ENCODE measurements at places on chromosomes 11 and 22.

DNA sequence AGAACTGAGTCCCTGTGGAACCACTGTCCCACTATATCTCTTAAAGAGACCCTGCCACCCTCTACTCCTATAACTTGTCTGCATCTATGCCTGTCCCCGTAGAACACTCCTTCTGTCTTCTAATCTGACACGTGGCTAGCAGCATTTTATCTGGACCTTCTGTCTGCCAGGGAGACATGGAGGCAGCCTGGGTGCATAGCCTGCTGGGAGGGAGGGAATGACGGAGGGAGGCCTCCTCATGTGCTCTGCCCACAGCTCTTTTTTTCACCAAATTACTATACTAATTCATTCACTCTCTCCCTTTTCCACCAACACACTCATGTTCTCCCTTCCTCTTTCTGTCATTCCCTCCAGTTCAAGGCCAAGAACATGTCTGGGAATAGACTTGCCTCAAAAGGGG lies 7.6 kb upstream of the THRSP start:
- no peak overlapping the region for H3K4me3 ChIP-seq
- no peaks in the 10 kb centered on the region for H3K36me3 ChIP-seq
- H3K27me3 ChIP-seq, result no peaks in the 10 kb centered on the region
- no peaks in the 10 kb centered on the region for H3K4me1 ChIP-seq
- no peak overlapping the region for H3K27ac ChIP-seq
- DNase-seq, result no peak

DNA sequence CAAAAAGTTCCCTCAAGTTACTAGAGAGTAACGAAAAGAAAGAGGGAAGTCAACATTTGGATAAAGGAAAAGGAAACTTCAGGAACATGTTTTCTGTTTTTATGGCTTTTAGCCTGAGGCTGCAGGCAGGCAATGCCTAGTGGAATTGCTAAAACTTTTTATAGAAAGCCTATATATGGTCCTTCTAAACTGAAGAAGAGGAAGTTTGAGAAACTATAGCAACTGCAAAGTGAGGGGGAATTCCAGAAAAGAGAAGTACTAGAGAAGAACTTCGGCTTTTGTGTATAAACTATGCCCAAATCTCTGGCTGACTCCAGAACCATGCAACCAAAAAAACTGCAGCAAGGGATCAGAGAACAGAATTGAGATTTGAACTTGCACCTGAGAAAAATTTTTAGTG lies 74.3 kb upstream of the ARHGAP42 start:
- H3K27me3 ChIP-seq, result no peaks in the 10 kb centered on the region
- no peak for DNase-seq
- H3K36me3 ChIP-seq, result no peaks in the 10 kb centered on the region
- no peak overlapping the region for H3K4me3 ChIP-seq

- no peaks in the 10 kb centered on the region for H3K27me3 ChIP-seq
- no peak overlapping the region for H3K4me3 ChIP-seq
- no peaks in the 10 kb centered on the region for H3K36me3 ChIP-seq
- peak; percentile 17 for DNase-seq
- H3K27ac ChIP-seq, result no peak overlapping the region
These were observed 43.8 kb upstream of the API5 start for GRCh38 chr11:43267856-43268580.

- H3K27me3 ChIP-seq, result no peaks in the 10 kb centered on the region
- DNase-seq, result no peak
- no peaks in the 10 kb centered on the region for H3K36me3 ChIP-seq
- no peak overlapping the region for H3K4me3 ChIP-seq
- no peaks in the 10 kb centered on the region for H3K4me1 ChIP-seq
These were observed 5.1 kb downstream of the CHRNA10 start for GRCh38 chr11:3666023-3666530.

All from neural progenitor cell (in vitro differentiated cells).